ENCODE measurements at places on chromosomes 5 and 9. TPM values are rescaled to one million over a fixed set of nuclear protein-coding genes. Genes with fewer than 3 reads are reported as not detected.
A peak's percentile ranks its signal among the peaks of the same experiment; 100 is the strongest.

DNA sequence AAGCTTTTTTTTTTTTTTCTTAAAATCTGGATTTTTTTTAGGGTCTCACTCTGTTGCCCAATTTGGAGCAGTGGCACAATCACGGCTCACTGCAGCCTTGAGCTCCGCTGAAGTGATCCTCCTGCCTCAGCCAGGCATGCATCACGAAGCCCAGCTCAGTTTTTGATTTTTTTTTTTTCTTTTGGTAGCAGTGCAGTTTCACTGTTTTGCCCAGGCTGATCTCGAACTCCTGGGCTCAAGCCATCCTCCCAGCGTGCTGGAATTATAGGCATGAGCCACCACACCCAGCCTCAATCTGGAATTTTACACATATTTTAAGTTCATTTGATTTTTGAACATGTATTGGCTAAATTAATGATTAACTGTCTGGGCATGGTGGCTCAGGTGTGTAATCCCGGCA, 36.3 kb downstream of the TRIO start:
- no peak for DNase-seq

GRCh38 chr5:67196537-67197059, at the start of gene CD180:
Gene CD180 (minus strand): TSS chr5:67196799. CDS start chr5:67196641, 158 bp downstream.
- no peak for DNase-seq

GRCh38 chr5:69505306-69505705, 12.7 kb downstream of the OCLN start:
- DNase-seq = no peak

- DNase-seq = no peak
These were observed 1.9 kb downstream of the FBXO10 start for GRCh38 chr9:37574241-37574721.

GRCh38 chr5:79201206-79201605, 34.7 kb upstream of the JMY start:
- DNase-seq = no peak

DNA sequence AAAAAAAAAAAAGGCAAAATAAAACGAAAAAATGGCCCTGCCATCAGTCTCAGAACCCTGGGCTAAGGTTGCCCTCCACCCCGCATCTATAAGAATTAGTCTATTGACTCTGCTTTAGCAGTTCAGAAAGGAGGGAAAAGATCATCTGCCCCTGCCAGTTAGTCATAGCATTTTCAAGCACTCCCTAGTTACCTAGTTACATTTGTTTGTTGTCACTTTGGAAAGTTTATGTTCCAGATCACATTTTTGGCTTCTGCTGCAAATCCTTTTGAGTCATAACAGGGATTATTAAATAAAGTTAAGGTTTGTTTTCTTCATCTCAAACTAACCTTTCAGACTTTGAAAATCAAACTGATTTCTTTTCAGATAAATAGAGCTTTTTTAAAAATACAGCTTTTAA, 52.1 kb downstream of the AQP7 start:
- no peak for DNase-seq

DNA sequence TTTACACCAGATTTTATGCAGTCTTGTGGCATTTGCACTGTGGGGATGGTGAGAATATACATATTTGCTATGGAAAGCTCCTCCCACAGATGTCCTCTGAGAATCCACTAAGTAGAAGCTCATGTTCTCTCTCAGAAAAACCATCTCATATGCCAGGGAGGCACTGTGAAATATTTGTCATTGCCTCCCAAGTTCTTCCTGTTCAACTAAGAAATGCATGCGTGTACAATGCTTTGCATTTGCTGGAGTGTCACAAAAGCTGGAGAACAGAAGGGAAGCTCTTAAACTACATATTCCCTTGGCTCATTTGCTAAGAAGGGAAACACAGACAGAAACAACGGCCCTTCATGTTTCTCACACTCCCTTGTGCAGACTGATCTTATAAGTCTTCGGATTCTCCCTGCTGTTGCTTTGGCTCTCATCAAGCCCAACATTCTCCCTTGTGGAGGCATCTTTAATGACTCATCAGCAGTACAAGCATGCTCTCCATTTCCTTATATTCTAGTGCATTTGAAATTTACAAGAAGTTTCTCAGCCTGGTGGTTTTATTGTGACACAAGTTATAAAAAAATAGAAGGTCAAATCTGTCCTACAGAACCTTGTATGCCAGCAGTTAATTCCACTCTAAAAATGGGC, 220.6 kb downstream of the TRIM36 start:
- no peak for DNase-seq

DNA sequence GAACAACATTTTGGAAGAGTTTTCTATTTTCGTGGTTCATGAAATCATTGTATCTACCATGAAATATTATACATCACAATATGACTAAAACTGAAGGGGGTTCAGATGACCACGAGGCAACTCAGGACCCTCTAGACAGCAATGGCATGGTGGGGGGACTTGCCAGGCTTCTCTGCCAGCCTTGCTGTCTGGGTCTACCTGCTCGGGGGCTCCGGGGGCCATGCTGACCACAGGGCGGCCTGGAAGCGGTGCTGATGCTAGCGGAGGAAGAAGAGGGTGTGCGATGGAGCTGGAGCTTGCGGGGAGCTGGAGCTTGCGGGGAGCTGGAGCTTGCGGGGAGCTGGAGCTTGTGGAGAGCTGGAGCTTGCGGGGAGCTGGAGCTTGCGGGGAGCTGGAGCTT, 89.2 kb upstream of the IRX4 start:
- DNase-seq = no peak

GRCh38 chr5:111422245-111422644, 90.1 kb downstream of the STARD4 start:
- DNase-seq = no peak

- no peak for DNase-seq
These were observed 219.5 kb upstream of the RASA1 start for GRCh38 chr5:87048156-87048555.

GRCh38 chr5:2848619-2849018, 97.1 kb upstream of the IRX2 start:
- no peak for DNase-seq

DNA sequence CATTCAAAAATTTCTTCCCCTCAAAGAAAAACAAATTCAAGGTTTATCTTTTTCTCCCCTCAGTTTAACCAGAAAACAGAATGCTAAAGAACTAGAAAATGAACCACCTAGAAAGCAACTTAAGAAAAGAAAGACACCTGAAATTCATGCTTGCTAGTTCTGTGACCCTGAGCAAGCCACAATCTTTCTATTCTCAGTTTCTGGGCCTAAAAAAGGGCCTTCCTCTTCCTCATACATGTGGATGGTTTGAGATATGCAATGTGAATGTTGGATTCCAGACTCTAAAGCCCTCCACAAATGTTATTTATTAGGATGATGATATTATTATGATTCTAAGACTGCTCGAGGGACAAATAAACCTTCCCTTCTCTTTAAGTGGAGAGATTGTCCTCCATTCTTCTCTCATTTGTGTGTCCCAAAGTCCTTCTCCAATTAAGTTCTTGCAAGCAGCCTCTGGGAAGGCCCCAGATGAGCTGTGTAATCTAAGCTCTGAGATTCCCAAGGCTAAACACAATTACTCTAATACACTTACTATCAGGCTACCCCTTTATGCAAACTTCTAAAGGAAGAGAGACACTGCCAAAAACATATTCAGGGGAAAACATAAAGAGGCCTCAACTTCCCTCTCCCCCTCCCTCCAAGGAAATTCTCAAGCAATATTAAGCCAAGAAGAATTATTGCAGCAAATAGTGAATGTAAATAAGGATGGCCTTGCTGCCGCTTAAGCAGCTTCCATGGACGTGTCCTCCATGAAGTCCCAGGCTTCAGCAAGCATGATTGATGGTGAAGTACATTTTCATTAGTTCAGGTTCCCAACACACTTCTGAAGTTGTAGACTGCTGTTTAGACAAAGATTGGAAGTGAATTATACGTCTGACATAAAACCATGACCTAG, 80.2 kb downstream of the PRKACG start:
- no peak for DNase-seq

DNA sequence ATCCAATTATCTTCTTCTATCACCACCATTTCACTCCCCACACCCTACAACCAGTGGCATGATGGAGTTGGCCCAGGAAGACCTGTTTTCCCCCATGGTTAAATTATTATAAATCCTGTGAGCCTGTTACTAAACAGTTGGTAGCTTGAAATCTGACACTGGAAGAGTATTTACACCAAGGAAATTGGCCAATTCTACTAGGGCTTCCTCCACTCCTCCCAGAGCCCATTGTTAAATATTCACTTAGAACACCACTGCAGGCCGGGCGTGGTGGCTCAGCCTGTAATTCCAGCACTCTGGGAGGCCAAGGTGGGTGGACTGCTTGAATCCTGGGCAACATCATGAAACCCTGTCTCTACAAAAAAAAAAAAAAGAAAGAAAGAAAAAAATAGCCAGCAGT, 32.4 kb upstream of the CKS2 start:
- DNase-seq = no peak

DNA sequence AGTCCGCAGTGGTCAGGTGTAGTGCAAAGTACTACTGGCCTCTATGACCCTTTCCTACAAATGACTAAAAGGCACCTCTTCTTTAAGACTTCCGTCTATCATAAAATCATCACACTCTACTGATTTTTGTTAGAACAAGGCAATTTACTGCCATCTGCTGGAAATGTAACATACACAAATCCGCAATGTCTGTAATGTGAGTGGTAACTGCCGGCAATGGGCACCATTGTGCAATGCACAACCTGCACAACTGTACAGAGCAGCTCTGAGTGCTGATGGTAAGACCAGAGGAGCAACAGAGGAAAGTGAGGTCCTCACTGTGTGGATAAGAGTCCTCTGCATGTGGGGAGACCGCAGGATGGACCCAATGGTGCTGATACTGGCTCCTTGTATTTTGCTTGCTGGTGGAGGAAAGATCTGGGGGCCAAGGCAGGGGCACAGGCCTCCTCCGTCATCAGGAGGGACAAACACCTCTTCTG, 103.7 kb downstream of the ATPSCKMT start:
- no peak for DNase-seq

GRCh38 chr9:91162311-91162710, 199.4 kb downstream of the AUH start:
- peak; percentile 35 for DNase-seq

GRCh38 chr5:56818450-56819037, 3.2 kb downstream of the MAP3K1 start:
- no peak for DNase-seq

DNA sequence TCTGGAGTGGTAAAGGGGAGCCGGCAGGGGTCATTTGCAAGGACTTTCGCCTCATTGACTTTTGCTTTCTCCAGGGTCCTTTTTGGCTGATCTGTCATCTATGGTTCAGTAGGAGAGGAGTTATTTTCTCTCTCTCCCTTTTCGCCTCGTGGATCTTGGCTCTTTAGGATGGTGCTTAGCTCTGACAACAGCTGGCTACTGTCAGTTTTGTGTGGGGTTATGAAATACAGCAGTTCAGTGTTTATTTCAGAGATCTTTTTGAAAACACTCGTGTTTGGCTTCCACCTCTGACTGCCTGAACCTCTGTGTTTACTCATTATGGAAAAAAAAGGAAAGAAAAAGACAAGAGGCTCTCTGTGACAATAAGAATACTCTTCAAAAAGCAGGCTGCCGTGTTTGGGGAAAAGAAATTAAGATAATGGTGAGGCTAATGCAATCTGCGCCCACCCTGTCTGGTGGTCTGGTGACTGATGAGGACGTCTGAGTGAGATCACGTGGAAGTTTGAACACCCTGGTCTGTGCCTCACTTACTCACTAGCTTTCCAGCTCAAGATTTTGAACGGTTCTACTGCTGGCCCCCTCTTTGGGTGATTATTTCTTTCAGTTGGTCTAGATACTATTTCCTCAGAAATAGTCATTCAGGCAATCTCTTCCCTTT, 567.7 kb downstream of the CAAP1 start:
- no peak for DNase-seq

- peak; percentile 87 for DNase-seq
These were observed at the start of gene OLFML2A for GRCh38 chr9:124776954-124777648. Gene OLFML2A (plus strand): TSS chr9:124777133. CDS start chr9:124777271, 138 bp downstream.

- DNase-seq = no peak
These were observed 4.8 kb downstream of the CD274 start for GRCh38 chr9:5455181-5455580.

GRCh38 chr5:142427015-142427364, 102.2 kb upstream of the SPRY4 start:
- peak; percentile 58 for DNase-seq

GRCh38 chr9:75658301-75658905, 232.1 kb upstream of the PCSK5 start:
- no peak for DNase-seq

DNA sequence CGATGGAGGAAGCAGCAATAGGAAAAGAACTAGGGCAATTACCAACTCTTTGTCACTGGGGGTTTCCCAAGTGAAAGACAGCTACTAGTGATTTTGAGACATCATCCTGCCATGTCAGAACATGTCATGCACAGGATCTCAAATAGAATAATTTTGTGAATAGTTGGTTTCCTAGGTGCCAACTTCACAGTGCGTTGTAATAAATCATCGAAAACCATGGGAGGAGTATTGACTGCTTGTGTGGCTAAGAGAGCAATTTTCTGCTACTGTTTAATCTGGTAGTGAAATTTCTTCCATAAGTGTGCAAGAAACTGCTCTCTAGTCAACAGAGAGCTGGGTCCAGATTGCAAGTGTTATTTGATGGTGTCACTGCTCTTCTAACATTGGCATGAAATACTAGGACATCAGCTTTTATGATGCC, 168.6 kb downstream of the NNT start:
- no peak for DNase-seq

GRCh38 chr5:104512063-104512825, 949.7 kb upstream of the NUDT12 start:
- DNase-seq = no peak

DNA sequence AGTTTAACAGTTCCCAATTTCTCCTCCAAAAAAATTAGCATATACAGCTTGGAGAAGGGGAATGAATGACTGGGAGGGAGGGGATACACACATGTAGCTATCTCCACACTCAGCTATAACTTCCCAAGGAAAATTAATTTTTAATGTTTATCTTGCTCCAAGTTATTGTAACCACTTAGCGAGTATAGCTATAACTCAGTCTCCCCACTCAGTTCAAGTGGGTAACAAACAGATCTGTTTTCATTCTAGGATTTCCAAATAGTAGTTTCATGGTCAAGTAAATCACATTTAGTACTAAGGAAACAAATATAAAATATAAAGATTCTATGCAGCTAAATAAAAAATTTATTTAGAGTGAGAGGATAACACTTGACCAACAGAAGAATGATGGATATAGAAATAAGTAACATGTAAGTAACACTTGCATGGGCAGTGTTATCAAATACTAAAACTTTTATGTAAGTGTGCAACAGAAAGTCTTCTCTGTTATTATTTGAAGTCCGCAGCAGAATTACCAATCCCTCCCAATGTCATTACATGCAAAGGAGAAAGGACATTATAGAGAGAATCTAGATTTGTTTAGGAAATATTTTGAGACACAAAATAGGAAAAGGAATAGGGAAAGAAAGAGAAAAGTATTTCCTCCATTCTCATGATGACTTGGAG, 10.2 kb upstream of the NFIB start:
- DNase-seq = no peak

- no peak for DNase-seq
These were observed 16.2 kb upstream of the GPBP1 start for GRCh38 chr5:57157666-57158065.

GRCh38 chr5:58077416-58077815, 382.5 kb downstream of the PLK2 start:
- no peak for DNase-seq

GRCh38 chr5:163586531-163586956, 81.1 kb downstream of the MAT2B start:
- no peak for DNase-seq

SPINK7 gene
- total RNA-seq = not detected

SGCD gene
- 0.42 TPM for total RNA-seq

SH3GLB2 gene
- 86.9 TPM for total RNA-seq

SLC34A3 gene
- not detected for total RNA-seq

LSM11 gene
- total RNA-seq = 3.4 TPM

PDGFRB gene
- 5.4 TPM for total RNA-seq

CARD9 gene
- total RNA-seq = 0.38 TPM

ENTR1 gene
- total RNA-seq = 84.3 TPM

ACTBL2 gene
- total RNA-seq = not detected

KIF20A gene
- total RNA-seq = 74.6 TPM
